ENCODE measurements at places on chromosomes 5 and 9.

DNA sequence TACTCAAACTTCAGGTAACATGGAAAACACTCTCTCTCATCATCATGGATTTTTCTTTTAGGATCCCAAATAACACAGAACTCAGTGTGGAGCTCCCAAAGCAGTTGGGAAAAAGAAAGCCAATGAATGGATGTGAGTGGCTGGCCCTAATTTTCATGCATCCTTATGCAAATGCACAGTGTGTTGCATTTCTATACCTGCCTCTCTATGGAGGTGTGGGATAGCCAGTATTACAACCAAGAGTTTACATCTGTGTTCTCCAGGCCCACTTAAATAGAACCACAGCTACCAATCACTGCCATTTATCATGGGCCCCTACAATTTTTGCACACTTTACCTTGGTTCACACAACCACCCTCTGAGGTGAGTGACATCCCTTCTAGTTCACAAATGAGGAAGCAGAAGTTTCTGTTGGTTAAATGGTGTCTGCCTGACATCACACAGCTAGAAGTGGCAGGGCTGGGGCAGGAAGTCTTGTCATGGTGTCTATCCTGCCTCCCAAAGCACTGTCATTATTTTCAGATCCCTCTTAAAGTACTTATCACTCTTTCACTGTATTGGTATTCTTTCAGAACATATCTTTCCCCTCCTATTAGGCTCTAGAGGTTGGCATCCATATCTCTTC lies 17.3 kb downstream of the MAMDC2 start:
- DNase-seq, result no peak

DNA sequence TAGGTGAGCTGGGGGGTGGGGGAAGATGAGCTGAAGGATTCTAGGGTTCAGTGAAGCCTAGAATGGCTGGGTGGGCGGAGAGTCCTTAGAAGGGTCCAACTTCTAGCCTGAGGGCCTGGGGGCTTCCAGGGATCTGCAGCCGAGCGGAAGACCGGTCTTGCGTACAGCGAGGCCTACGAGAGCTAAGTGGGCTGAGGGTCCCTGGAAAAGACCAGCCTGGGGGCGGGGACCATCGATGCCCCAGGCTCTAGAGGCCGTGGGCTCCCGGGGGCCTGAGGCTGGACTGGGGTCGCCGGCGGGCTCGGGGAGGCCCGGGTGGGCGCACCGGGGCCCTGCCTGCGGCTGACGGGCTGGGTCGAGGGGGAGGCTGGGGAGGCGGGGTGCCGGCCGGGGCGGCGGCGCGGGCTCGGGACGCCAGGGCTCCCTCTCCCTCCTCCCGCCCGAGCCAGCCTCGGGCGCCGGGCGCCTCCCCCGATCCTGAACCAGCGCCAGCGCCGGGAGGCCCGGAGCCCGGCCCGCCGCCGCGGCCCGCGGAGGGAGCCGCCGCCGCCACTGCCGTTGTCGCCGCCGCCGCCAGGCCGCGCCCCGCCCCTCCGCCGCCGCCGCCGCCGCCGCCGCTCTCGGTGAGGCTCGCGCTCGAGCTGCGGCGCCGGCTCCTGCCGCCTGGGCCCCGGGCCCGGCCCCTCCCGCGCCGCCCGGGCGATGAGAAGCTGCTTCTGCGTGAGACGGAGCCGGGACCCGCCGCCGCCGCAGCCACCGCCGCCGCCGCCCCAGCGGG lies at the start of gene MVB12B:
TSS of gene MVB12B (plus strand) at position 602 of the 778 bp plus-strand sequence. CDS start at position 703, 101 bp downstream.
- peak; percentile 27 for DNase-seq

GRCh38 chr5:150653762-150654556 lies 7.1 kb upstream of the MYOZ3 start:
- no peak for DNase-seq

DNA sequence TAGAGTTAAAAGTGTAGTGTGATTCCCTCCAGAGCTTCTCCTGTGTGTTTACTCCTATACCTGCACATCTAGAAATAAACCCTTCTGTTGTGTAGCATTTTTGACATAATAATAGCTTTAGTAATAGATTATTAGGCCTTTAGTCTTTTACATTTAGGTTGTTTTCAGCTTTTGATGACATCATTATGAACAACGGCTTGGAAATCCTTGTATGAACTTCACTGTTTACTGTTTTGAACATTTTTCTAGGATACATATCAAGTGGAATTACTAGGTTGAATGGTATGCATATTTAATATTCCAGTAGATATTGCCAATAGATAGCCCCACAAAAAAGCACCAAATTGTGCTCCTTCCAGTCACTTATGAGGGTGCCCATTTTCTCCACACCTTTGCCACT lies 174.0 kb downstream of the ARHGAP26 start:
- DNase-seq, result peak; percentile 10

DNA sequence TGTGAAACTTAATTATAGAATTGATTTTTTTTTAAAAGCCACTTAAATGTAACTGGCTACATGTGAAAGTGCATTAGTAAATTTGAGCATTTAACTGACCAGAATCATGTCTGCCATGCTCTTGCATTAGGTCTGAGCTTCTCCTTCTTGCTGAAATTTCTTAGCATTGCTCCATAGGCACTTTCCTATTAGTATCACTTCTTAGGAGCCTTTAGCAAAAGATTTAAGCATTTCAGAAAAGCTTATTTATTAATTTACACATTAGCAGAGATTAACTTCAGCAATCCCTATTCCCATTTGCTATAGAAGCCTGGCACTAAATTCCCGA lies 211.0 kb downstream of the SNX18 start:
- DNase-seq, result no peak

DNA sequence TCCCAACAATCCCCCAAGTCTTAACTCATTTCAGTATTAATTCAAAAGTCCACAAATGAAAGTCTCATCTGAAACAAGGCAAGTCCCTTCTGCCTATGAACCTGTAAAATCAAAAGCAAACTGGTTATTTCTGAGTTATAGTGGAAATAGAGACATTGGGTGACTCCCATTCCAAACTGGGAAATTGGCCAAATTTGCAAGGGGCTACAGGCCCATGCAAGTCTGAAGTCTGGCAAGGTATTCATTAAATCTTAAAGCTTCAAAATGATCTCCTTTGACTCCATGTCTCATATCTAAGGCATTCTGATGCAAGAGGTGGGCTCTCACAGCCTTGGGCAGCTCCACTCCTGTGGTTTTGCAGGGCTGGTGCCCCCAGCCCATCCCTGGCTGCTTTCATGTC lies 167.9 kb downstream of the HTR1A start:
- DNase-seq, result no peak

DNA sequence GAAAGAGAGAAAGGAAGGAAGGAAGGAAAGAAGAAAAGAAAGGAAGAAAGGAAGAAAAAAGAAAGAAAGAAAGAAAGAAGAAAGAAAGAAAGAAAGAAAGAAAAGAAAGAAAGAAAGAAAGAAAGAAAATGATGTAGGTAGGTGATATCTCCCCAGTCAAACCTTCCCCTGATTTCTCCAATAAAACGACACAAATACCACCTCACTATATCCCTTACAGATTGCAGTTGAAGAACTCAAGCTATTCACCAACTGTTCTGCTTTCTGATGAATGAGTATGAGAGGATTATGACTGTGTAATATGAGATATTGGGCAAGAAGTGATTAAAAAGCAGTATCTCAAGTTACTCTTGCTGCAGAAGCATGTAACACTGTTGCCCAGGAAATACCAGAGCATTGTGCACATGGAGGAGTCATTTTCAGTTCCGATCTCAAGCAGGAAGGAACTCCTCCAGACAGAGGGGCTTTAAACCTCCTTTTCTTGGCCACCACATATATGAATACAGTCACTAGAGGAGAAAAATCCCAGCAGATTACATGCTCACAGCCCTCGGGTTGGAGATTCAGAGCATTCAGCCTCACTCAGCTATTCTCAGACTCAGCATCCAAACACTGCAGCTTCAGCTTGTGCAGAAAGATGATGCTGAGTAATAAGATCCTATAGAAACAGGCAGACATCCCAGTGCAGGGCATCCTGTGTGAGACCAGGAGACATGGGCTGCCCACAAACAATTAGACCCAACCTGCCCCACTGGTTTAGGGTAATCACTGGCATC lies 61.4 kb downstream of the UGCG start:
- DNase-seq, result peak; percentile 88

GRCh38 chr5:110094548-110094947 lies 404.8 kb downstream of the MAN2A1 start:
- DNase-seq, result no peak

DNA sequence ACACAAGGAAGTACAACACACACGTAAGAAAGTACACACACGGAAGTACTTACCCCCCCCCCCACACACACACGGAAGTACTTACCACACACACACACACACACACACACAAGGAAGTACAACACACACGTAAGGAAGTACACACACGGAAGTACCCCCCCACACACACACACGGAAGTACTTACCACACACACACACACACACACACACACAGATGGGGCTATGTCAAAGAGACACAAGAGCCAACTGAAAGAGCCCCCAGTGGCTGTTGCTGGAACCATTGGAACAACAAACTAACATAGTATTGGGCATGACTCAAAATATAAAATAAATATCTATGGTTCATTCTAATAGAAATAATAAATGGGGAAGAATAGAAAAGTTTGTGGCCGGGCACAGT lies 4.9 kb upstream of the MAPK9 start:
- no peak for DNase-seq

DNA sequence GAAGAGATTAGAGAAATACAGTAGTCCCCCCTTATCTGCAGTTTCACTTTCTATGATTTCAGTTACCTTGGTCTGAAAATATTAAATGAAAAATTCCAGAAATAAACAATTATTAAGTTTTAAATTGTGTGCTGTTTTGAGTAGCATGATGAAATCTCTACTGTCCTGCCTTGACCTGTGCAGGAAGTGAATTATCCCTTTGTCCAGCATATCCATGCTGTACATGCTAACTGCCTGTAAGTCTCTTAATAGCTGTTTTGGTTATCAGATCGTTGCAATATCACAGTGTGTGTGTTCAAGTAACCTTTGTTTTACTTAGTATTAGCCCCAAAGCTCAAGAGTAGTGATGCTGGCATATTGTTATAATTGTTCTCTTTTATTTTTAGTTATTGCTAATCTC lies 11.2 kb upstream of the JAK2 start:
- DNase-seq, result no peak

DNA sequence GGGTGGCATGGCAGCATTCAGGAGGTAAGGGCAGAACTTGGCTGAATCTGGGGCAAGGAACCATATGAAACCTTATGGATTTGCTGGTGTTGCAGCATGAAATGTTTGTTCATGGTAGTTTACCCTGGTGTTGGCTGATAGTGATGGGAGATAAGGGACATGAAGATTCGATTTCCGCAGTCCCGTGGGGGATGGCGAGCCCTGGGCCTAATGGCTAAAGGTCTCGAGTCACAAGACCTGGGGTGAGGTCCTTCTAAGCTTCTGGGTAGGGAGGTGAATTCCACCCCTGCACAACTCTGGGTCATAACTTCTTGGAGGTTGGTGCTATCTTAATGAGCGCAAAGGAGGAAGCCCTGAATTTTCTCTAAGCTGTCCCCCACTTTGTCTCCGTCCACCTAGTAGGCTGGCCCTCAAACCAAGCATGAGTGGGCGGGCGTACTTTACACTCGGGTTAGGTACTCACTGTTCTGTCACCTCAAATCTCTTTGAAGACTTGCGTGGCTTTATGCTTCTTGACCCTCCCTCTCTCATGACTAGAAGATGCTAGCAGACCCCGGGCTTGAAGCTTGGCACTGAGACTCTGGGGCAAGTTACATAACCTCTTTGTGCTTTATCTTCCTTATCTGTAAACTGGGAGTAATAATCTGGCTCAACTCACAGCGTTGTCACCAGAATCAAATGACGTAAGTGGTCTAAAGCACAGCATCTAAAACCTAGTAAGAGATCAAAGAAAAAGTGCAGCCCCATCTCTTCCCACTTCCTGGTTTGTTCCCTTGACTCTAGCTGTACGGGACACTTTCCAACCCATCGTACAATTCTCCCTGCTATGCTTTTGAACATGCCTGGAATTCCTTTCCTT lies 72.5 kb downstream of the BASP1 start:
- DNase-seq, result no peak
